GM12892 (cell line): ENCODE measurements at places on chromosomes 13 and 19.

DNA sequence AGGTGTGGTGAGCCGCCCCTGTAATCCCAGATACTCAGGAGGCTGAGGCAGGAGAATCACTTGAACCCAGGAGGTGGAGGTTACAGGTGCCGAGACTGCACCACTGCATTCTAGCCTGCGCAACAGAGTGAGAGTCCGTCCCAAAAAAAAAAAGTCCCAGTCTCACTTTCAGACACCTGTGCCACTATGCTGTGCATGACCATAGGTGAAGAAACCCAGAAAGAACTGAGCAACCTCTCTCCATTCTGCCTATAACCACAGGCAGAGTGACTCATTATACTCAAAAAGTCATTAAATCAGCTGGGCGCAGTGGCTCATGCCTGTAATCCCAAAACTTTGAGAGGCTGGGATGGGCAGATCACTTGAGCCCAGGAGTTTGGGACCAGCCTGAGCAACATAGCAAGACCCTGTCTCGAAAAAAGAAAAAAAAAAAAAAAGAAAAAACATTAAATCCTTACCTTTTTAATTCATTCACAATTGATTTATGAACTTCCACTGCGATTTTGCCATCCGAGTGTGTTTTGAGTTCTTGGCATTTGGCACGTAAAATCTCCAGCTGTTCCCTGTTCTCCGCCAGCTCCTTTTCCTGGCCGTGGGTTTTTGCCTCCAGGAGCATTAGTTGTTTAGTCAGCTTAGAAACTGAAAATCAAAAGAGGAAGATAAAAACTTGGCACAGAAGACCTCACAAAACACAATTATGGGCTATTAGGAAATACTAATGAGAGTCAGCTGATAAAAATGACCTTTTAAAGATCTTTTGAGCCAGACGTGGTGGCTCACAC is 45.5 kb upstream of the SLC7A9 start:
- no peak for DNase-seq

GRCh38 chr19:1213391-1214286 is 8.1 kb downstream of the STK11 start:
- DNase-seq, result no peak

DNA sequence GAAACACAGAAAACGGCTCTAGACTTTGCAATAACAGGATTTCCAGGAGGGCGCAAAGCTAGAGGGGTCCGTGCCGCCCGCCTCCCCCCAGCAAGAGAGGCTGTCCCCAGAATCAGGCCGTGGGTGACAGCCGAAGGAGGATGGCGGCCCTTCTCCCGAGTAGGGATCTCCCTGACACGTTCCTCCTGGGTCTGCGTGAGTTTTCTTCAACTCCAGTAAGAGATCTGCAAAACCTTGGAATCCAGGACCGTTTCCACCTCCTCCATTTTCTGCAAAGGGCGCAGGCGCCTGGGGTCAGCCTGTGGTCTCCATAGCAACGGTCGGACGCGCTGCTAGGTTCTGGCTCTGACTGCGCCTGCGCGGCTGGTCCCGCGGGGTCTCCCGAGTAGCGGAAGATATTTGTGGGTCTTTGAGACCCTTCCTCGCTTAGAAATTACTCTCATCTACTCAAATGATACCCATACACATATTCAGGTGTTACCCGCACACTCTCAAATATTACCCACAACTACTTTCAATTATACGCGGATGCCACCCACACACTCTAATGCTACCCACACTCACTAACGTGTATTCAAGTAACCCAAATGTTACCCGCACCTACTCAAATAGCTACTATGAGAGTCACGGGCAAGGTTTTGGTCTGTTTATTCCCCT is 2.1 kb downstream of the PNMA8C start:
- DNase-seq, result no peak

DNA sequence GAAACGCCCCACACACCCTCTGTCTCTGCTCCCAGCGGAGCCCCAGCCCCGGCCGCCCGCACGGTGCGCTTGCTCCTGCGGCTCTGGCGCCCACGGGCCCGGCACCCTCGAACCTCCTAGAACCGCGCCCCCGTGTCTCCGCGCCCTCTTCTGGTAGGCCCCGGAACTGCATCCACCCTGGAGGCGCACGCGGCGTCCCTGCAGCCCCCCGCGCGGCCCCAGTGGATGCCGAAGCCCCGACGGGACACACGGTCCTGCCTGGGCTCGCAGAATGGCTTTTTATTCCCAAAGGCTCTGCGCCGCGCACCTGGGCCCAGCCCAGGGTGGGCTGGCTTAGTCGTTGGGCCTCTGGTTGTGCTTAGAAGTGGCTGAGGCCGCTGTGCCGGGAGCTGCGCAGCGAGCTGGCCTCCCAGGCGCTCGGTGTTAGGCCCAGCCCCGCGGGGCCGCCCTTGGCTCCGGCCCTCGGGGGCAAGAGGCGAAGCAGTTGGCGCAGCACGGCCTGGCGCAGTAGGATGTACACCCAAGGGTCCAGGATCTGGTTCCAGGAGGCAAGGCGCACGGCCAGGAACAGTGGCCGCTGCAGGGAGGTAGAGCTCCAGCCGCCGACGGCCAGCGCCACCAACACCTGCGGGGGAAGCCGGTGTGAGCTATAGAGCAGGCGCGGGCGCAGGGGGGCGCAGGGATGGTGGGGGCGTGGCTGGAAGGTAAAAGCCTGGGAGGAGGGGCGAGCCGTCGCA is 2.8 kb downstream of the PTGER1 start:
- DNase-seq, result peak; percentile 97

GRCh38 chr19:17441241-17442021 is 7.0 kb downstream of the TMEM221 start:
- DNase-seq, result no peak
